ENCODE measurements at places on chromosomes 1 and 21.

GRCh38 chr1:68051475-68051874 lies 1.0 kb upstream of the DIRAS3 start:
- DNase-seq: peak; percentile 93

GRCh38 chr1:151680826-151681225 lies 35.8 kb downstream of the CELF3 start:
- peak; percentile 73 for DNase-seq

DNA sequence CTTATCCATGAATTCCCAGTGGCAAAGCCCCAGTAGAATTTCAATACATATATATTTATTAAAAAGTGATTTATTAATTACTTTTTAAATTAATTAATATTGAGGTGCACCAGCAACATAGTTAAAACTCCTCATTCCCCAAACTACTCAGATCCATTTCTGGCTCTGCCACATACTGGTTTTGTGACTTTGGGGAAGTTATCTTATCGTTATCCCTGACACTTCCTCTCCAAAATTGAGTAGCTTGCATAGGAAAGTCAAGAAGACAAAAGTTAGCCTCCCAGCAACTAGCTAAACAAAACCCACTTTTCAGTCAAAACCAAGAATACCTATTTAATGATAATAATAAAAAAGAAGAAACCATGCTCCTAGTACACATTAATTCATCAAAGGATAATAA lies 35.9 kb downstream of the TCP10L start:
- no peak for DNase-seq

- peak; percentile 36 for DNase-seq
These were observed 8.2 kb upstream of the DENND1B start for GRCh38 chr1:197783510-197783948.

GRCh38 chr1:22291494-22291893 lies 148.6 kb upstream of the WNT4 start:
- no peak for DNase-seq

- peak; percentile 85 for DNase-seq
These were observed 168.4 kb downstream of the ZZZ3 start for GRCh38 chr1:77513839-77514763.

GRCh38 chr1:179785031-179785431 lies 41.9 kb downstream of the FAM163A start:
- no peak for DNase-seq

- peak; percentile 83 for DNase-seq
These were observed 97.9 kb upstream of the RAB3GAP2 start for GRCh38 chr1:220370041-220370700.

DNA sequence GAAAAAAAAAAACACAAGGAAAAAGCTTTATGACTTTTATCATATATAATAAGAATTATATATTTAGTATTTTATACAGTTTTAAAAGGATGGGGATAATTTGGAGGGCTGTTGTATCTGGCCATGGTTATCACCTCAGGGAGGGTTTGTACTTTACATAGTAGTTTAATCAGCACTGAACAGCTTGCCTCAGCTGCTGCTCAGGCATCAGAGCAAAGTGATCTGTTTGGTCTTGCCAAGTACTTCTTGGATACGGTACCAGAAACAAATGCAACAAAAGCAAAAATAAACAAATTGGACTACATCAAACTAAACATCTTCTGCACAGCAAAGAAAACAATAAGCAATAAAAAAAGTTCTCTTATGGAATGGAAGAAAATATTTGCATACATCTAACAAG lies 2.6 kb upstream of the SPTA1 start:
- DNase-seq: no peak

GRCh38 chr1:98280049-98280448 lies 359.2 kb upstream of the DPYD start:
- no peak for DNase-seq

DNA sequence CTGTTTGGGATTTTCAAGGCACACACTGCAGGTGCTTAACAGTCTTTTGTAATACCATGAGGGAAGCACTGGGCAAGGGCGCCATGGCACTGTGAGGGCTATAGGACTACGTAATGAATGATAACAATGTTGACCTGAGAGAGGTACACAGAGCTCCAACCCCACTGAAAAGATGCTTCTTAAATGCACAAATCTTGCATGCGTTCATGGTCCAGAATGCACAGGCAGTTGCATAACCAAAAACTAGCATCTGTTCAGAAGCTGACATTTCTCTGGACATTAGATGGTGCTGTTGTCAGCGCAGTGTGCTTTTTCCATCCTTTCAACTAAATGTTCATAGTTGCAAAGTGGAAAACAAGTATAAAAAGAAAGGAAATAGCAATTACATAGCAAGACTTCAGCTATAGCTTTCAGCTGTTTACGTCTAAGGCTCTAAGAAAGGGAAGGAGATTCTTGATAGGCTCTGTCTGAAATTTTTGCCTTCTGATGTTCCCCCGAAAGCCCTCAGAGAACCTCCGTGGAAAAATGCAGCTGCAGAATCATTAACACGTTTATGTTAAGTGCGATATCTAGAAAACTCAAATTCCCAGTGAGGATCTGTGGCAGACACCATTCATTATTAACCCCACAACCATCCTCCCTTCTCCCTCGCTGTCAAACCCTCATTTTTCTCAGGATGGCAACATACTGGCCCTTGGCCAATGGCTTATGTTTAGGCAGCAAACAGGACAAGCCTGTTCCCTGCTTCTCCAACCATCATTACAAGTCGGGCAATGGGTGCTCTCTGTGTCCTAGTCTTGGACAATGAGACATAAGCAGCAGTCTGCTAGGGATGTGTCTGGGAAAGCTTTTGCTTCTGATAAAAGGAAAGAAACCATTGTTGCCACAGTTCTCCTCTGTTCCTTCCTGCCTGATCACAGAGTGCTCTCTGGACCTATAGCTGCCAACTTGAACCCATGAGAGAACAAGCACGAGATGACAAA lies 8.2 kb upstream of the TARBP1 start:
- DNase-seq: peak; percentile 76

DNA sequence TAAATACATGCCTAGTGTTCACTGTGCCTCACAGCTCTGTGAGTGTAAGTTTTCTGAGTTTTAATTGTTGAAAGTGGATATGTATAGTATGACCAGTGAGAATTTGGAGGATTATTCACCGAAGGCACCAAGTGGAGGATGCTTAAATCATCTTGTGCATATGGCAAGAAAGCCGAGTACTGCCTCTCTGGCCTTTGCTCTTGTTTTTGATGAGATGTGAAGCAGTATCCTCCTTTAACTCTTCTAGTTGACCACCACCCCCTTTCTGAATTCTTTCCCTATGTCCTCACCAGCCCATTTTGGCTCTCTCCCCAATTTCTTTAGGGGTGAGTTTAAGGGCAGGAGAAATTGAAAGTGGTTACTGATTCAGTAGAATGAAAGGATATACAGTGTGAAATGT lies 130.4 kb downstream of the SYT2 start:
- peak; percentile 78 for DNase-seq

- DNase-seq: no peak
These were observed 113.6 kb upstream of the IGSF21 start for GRCh38 chr1:17994046-17994445.

GRCh38 chr1:199283794-199284193 lies 645.0 kb downstream of the PTPRC start:
- no peak for DNase-seq

DNA sequence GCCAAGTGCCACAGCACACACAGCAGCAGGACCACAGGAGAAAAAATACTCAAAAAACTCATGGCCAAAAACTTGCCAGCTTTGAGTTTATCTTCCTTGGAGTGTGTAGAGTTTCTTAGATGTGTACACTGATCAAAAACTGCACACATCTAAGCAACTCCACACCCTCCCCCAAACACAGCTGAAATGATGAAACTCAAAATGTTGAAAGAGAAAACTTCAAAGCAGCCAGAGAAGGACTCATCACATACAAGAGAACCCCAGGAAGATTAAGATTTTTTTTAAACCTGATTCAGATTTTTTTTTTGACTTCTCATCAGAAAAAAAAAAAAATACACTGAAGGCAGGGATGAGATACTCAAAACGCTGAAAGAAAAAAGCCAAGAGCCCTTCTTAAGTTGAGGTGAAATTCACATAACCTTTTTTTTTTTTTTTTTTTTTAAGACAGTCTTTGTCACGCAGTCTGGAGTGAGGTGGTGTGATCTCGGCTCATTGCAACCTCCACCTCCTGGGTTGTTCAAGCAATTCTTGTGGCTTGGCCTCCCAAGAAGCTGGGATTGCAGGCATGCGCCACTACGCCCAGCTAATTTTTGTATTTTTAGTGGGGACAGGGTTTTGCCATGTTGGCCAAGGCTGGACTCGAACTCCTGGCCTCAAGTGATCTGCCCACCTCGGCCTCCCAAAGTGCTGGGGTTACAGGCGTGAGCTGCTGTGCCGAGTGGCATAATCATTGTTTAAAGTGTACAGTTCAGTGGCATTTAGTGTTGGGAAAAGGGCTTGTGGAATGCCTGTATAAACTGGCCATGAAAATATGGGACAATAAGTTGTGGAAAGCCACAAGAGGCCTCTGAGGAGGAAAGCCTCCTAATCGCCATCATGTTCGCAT lies 20.9 kb upstream of the PDXK start:
- DNase-seq: no peak

GRCh38 chr1:52164604-52165003 lies 22.7 kb downstream of the ZFYVE9 start:
- DNase-seq: no peak

GRCh38 chr1:19734472-19734999 lies 65.2 kb downstream of the TMCO4 start:
- peak; percentile 70 for DNase-seq

GRCh38 chr1:85061711-85062424 lies 13.6 kb upstream of the MCOLN3 start:
- peak; percentile 99 for DNase-seq

DNA sequence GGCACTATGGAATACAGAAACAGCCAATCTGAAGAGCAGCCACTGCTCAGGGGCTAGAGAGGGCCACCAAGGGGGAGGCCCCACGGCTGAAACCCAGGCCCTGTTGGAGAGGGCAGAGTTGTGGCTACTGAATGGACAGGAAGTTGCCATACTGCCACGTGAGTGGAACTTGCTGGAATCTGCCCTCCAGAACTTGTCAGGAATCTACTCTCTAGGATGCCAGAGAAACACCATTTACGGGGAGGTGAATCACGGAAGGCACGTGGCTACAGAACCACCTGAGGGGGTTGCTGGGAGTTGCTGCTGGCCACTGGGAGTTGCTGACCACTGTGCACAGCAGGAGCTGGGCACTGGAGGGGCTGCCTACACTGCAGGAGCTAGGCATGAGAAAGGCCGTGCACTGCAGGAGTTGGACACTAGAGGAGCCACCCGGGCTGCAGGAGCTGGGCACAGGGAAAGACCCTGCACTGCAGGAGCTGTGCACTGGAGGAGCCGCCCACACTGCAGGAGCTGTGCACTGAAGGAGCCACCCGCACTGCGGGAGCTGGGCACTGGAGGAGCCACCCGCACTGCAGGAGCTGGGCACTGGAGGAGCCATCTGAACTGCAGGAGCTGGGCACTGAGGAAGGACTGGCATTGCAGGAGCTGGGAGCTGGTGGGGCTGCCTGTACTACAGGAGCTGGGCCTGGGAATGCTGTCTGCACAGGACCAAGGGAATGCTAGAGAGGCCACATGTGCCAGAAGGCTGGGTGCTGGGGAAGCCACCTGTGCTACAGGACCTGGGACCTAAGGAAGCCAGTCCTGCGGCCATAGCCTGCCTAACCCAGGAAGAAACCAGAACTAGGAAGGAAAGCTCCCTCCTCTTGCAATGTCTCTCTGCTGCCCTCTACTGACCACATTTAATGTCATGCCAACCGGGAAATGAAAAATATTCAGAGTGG lies 343.4 kb downstream of the MATN1 start:
- DNase-seq: peak; percentile 93

- DNase-seq: no peak
These were observed 11.7 kb downstream of the LHX9 start for GRCh38 chr1:197928849-197929336.

GRCh38 chr1:32255072-32256071 lies 4.3 kb downstream of the LCK start:
- no peak for DNase-seq

DNA sequence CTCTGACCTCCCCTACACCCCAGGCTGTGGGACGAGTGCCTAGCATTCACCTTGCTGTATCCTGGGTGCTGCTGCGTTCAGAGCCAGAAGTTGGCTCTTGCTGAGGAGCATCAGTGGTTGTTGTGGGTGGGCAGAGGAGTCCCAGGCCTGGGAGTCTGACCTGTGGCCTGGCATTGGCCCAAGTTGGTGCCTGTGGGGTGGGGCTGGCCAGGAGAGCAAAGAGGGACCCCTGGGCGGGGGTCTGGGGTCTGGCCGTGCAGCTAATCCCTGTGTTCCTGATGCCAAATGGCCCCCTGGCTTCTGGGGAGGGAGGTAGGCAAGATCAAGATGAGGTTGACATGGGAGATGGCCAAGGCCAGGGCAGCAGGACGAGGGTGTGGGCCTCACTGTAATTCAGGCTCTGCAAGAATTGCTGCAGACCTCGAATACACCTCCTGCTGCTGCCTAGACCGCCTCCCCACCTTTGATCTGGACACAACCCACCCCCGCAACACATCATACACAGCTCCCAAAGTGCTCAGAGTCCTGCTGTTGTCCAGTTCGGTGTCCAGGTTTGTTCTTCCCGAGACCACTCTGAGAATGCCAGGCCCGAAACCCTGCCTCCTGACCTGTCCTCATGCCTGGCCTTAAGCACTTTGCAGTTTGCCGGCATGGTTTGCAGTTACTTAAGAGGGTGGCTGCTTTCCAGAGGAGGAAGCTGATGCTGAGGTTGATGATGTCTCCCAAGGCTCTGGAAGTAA lies 28.7 kb downstream of the CDK18 start:
- no peak for DNase-seq

GRCh38 chr1:48470950-48471690 lies 884 bp downstream of the SPATA6 start:
- DNase-seq: no peak

- no peak for DNase-seq
These were observed 5.8 kb downstream of the HMGCS2 start for GRCh38 chr1:119762953-119763352.

DNA sequence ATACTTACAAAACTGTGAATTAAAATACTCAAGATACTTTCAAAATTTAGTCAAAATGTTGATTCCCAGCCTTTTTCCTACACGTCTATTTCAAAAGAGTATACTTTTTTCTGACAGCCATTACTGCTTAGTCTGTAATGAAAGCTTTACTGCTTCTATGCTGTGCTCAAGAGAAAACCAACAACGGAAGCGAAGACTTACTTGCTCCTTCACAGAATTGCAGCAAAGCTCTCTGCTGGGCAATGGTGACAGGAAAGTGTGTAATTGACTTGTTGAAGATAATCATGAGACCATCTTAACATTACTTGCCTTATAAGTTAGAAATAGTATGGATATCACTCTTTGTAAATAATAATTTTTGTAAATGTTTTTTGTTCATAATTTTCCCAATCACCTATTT lies 1.7 kb upstream of the DYNLT5 start:
- DNase-seq: no peak

GRCh38 chr1:232704694-232705680 lies 75.1 kb upstream of the SIPA1L2 start:
- peak; percentile 79 for DNase-seq

GRCh38 chr1:160149716-160150115 lies 1.7 kb upstream of the ATP1A4 start:
- DNase-seq: peak; percentile 78

DNA sequence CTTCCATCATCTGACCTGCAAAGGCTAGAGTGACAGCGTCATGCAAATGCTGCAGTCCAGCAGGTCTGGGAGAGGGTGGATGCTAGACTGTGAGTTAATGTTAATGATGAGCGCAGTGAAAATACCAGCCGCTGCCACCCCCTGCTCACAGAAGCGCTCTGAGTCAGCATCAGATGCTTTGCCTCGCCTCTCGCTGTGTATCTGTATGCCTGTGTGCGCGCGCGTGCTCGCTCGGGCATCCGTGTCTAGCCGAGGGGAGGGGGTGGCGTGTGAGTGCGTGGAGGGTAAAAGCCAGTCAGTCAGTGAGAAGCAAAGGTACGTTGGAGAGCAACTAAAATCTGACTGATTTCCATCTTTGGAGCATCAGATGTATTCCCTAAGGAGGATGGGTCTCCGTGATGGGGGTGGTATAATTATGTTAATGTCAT lies 858.7 kb downstream of the USP25 start:
- DNase-seq: peak; percentile 84

Measured in GM03348 (cell line).